NCI-H2081 treated with DMSO at 0.1 percent for 48 hours (cell line): ENCODE measurements at places on chromosomes 5 and 9.

GRCh38 chr5:146165460-146165859 lies 17.0 kb downstream of the LARS1 start:
- no peak for DNase-seq

DNA sequence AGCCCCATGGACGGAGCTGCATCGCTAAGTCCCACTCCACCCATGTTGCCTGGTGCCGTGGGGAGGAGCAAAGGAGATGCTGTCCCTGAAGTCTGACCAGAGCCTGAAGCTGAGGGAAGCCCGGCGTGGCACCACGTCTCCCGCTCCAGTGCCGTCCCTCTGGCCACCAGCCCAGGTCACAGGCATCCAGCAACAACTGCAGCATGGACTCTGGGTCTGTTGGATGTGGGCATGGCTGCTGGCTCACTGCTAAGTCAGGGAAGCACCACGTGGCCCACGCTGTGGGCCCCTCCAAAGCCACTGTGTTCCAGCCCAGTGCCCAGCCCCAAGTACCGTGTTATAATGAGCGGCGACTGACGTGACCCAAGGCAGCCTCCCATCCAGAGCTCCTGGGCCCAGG lies 112.6 kb downstream of the SYK start:
- no peak for DNase-seq

DNA sequence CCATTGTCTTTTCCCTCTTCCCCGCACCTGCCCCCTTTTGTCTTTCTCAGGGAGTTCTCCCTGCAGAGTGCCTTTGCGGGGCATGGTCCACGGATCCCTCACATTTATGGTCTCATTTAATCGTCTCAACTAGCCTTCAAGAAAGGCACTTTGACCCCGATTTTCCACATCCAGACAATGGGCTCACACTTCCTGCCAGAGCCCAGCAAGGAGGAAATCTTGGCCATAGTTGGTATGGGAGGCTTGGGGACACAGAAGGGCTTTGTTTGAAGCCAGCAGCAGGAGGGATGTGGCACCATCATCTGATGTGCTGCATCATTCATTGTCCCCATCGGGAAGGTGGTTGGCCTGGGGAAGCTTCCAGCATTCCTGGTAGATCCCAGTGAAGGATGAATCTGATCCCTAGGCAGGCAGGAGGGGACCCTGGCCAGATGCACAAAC lies 24.9 kb downstream of the GSN start:
- no peak for DNase-seq

DNA sequence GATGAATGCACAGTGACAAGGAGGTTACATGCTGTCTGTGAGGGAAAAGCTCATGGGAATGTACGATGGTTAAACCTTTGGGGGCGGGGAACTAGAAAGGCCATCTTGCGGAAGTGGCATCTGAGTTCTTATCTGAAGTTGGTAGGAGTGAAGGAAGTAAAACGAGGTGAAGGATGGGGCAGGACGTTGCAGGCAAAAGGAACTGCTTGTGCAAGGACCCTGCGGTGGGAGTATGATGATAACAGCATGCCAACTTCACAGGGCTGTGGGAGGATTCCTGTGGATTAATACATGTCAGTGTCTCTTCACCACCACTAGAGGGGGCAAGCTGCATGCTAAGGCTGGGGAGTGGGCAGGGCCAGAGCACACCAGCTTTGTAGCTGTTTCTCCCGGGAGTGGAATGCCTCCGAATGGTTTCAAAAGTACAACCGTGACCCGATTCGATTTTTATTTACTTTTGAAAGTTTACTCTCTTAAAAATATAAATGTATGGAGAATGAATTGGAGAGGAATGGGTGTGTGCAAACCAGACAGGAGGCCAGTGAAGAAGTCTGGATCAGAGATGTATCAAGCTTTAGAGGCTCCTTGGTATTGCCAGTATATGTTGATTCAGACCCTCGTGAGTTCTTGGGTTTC lies 62.5 kb downstream of the CYFIP2 start:
- peak; percentile 27 for DNase-seq

DNA sequence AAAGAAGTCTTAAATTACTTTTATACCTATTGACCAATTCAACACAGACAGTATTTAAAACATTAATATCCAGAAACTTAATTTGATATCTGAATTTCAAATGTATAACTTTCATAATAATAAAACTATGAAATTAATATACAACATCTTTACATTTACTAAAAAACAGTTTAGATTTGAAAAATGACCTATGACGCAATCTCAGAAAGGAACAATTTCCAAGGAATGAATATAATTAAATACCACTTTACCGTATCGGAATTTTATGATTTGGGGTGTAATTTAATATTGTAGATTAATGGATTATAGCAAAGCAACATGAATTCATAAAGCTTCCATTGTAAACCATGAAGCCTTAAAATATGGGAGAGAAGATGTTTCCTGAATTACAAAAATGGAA lies 321.5 kb upstream of the TRPM3 start:
- DNase-seq = no peak

- DNase-seq = no peak
These were observed 123.5 kb downstream of the TRIO start for GRCh38 chr5:14266686-14267085.

- DNase-seq = no peak
These were observed 459.3 kb downstream of the CETN3 start for GRCh38 chr5:89950234-89950633.

DNA sequence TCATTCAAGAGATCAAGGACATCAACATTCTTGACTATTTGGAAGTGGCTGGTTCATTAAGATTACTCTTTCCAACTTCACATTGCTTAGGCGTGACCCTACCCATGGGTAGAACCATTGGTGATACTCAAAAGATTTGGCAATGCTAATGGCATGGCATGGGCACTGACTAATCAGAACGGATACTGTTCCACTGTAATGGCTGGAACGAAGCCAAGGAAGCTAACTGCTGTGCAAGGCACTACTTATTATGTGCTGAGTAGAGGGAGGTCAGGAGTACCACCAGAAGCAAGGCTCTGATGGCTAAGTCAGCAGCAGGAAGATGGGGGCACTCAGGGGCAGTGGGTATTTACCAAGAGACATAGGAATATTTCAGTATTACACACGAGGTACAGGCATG lies 31.9 kb downstream of the GNA14 start:
- DNase-seq = no peak

DNA sequence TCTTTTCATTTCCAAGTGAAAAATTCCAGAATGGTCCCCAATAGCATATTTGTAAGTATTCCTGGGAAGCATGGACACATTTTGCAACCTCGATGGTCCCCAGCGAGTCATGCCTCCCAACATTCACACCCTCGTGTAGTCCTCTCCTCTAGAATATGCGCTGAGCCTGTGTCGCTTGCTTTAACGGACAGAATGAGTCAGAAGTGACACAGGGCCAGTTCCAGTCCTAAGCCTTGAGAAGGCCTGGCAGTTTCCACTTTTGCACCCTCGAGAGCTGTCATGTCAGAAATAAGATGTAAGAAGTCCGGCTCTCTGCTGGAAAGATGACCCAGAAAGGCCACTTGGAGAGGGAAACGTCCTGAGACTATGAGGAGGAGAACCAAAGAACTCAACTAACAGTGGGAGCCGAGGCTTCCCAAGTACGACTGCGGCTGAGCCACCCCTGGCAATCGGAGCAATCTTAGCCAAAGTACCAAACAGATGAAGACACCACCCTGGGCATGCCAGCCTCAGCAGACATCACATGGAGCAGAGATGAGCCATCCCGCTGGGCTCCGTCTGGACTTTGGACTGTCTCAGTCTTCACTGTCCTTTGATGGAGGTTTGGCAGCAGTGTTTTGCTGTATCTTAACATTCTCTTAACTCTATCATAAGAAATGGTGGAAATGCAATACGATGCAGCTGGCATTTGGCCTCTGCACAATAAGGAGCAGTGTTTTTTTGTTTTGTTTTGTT lies 42.6 kb upstream of the GFPT2 start:
- no peak for DNase-seq

- no peak for DNase-seq
These were observed 153.3 kb downstream of the RGS3 start for GRCh38 chr9:113616621-113617496.

DNA sequence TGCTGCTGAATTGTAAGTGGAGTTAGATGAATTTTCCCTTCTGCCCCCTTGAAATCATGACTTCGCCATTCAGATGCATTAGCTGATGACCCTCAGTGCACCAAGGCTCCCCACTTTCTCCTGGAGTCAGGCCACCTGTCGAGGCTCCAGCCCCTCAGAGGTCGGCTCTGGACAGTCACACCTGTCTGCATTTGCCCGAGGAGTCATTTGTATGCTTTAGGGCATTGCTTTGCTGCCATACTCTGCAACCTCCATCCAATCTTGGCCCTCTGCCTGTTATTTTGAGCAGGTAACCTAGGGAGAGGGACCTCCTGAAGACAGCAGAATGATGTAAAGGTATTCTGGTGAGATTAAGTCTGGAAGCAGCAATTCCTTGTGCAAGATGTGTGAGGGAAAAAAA lies 144.8 kb downstream of the MACROH2A1 start:
- no peak for DNase-seq

- DNase-seq = no peak
These were observed 315.6 kb upstream of the PTPRD start for GRCh38 chr9:10928372-10928771.

- no peak for DNase-seq
These were observed 176.0 kb downstream of the ZNF608 start for GRCh38 chr5:124570285-124571035.

GRCh38 chr9:8206720-8207119 lies 407.1 kb upstream of the DMAC1 start:
- no peak for DNase-seq

GRCh38 chr5:33276628-33276950 lies 164.2 kb upstream of the TARS1 start:
- DNase-seq = no peak

DNA sequence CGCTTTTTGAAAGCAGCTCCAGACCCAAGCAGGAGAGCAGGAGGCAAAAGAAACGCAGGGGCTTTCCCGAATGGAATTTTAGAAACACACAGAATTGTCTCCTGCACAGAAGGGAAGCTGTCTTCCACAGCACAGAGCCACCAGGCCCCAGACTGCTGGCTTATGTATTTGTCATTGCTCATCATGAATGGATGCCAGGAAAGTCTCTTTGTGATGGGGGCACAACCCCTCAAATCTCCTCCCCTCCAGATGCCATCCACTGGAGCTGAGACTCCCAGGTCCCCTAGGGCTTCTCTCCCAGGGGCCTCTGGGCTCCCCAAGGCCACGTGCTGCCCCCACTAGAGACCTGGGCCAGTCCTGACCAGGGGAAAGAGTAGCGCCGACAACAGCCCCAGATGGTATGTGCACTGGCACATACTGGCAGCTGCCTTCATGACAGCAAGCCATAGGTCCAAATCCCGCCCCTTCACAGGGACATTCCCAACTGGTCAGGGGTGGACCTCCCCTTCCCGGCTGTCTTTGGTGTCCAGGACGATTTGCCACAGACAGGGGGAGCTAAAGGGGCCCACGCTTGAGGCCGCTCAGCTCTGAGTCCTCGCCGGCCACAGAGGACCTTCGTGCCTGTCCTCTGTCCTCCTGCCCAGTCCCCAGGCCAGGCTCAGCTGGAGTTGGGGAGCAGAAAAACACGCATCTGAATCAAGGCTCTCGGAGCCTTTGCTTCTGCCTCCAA lies 127.8 kb downstream of the KCNIP1 start:
- DNase-seq = no peak

DNA sequence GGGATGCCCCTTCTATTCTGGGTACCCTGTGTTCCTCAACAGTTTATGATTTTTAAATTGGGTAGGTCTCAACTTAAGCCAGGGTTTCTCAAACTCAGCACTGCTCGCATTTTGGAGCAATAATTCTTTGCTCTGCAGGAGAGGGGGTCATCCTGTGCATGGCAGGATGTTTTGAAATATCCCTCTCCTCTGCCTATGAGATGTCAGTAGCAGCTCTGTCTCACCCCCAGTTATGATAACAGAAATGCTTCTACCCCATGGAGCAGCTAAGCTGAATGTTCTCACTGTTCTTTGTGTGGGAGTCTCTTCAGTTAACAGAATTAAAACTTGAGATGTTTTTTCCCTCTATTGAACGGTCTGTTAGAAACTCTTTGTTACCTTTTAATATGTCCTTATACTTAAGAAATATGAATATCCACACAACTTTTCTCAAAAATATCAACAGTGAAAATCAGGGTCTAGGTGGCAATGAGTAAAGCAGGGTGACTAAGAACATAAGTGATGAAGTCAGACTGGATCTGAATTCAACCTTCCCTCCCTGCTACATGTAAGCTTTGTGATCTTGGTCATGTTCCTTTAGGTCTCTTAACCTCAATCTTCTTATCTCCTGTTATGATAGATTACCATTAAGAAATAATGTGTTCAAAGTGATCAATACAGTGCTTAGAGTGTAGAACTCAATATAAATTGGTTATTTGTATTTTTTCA lies 89.0 kb downstream of the CAMK4 start:
- DNase-seq = no peak

DNA sequence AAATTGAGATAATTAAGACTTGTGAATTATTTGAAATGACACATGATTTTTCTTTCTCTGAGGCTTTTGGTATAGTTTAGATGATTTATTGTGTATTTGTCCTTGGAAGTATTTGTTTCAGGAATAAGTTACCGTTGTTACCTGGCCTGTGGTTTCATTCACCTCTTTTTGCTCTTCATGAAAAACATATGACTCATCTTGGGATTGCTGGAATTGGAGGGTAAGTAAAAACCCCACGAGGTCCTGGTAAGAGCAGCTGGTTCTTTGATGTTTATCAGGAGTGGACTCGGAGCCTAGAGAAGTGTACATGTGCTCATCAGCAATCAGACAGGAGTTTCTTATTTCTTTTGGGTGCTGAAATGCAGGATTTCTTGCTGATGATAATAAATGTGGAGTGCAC lies 275.3 kb downstream of the PSAT1 start:
- DNase-seq = no peak

- DNase-seq = no peak
These were observed 6.6 kb downstream of the FLT4 start for GRCh38 chr5:180642779-180643178.
